ENCODE measurements at places on chromosomes 3 and 15.

- no peak for DNase-seq
These were observed 24.7 kb upstream of the KIF23 start for GRCh38 chr15:69389426-69389825.

GRCh38 chr15:77160562-77161478, 89.9 kb upstream of the TSPAN3 start:
- no peak for DNase-seq

- no peak for DNase-seq
These were observed 315.1 kb upstream of the CBLB start for GRCh38 chr3:106183762-106184391.

GRCh38 chr3:51706021-51706485, 815 bp upstream of the GRM2 start:
- no peak for DNase-seq

- peak; percentile 78 for DNase-seq
These were observed 12.0 kb upstream of the ATP1B3 start for GRCh38 chr3:141864281-141864970.

DNA sequence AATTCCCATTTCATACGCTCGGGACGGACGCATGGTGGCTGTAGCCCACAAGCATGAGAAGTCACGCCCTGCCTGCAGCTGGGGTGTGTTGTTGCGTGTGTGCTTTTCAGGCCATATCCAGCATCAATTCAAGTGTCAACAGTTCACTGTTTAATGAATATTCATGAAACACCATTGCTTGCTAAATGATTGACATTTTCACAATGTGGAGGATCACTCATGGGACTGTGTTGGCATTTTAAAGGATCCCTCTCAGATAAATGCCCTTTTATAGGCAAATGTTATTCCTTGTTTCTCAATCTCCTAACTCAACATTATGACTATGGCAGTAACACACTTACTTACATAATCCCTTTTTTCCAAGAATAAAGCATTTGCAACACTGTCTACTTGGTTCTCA, 511.3 kb downstream of the GABRG3 start:
- DNase-seq = no peak

DNA sequence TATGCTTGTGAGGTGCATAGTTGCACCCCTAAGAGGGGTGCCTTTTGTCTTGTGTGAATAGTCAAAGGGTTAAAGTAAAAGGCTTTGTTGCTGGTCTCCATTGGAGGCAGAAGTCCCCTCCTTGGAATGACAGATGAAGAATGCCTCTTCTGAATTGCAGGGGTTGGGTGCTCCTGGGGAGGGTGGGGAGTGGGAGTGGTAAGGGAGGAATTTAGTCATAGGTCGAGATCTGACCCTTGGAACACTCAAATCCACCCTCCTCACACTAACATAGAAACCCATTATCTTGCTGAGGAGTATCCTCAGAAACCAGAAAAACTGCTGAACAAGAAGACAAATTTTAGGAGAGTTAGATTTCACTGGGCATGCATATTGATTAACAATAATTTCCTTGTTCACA, 4.7 kb downstream of the CTXND1 start:
- DNase-seq = no peak

DNA sequence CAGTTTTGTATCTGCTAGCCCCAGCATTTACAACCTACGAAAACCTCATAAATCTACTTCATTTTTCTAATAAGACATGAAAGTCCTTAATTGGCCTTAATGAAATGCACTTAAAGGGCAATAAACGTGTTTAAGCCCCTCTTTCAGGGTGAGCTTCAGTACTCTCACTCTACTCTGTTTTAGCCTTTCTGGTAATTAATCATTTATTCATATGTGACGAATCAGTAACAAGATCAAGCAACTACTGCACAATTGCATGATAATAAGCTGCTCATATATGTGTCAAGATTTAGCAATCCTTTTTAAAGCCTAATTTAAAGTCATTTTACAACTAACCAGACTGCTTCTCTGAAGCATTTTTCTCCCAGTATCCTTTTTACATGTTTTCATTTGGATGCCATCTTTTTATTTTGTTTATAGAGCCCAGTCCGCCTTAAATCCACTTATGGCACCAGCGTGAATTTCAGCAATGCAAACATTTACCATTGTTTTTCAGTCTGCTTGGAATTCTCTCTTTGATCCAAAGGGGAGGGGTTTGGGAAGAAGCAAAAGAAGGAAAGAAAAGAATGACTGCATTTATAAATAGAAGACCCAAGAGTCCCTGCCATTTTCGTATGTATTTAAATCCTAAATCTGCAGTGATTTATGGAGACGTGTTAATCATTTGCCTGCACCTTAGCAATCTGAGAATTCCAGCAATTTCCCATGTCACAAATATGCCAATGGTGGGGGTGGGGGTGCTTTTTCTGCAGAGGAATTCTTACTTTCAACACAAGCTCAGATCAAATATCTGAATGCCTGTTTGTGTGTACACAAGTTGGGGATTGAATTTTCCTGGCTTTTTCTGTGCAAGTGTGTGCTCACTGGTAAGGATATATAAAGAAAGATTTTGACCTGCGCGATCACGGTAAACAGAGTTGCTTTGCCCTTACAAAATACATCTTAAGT, 230.8 kb upstream of the TBC1D5 start:
- DNase-seq = no peak

DNA sequence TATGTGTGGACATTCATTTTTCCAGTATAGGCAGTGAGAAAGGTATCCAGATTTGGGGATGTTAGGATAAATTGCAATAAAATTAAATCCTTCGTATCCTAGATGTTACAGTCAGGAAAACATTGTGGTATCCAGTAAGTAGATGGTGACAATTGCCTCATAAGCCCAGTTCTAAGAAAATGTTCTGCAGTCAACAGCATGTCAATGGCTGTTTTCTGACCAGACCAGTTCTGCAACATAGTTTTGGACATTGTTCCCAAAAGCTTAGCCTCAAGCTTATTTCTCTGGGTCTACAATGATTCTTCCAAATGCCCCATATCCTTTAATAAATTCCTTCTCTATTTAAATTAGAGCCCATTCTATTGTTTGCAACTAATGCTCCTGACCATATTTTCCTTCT, 480.7 kb downstream of the FHIT start:
- DNase-seq = no peak

GRCh38 chr3:29804044-29804443, 523.2 kb downstream of the RBMS3 start:
- DNase-seq = no peak

- no peak for DNase-seq
These were observed 5.3 kb downstream of the SEMA3G start for GRCh38 chr3:52439426-52440248.

DNA sequence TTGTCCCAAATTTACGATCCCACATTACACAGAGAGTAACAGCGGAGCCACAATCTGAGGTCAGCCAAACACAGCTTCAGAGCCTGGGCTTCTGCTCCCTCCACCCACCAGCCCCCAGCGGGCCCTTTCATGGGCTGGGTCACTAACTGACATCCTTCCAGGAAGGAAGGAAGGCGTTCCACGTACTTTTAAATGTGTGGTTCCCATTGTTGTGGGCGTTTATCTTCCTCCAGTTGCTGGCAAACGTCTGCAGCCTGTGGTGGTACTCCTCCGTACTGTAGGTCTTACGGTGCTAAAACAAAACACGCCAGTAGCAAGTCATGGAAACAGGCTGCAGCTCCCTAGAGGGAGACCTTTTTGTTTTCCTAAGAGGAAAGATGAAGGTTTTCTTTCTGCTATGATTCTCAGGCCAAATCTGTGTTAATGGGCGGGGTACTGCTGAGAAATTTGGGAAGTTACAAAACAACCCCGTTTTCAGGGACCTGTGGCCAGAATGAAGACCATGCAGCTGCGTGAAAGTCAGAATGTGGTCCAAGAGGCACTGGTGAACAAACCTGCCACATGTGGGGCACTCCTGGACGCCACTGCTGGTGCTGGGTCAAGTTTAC, 7.6 kb downstream of the CTSH start:
- DNase-seq = peak; percentile 84

DNA sequence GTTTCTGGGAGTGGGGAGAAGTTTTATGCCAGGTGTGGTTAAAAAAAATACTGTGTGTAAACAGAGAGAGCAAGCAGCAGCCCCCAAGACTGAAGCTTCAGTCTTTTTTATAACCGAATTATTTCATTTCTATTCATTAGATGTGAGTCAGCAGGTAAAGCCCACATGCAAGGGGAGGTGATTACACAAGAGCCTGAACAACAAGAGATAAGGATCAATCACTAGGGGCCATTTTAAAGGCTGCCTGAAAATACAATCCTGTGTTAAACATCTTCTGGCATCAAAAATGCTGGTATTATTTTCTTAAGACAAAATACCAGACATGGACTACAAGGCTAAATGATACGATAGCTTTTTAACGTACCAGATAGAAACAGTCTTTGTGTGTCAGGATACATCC, 217.3 kb downstream of the SUCLG2 start:
- no peak for DNase-seq

GRCh38 chr15:80950291-80951078, 39.1 kb downstream of the MESD start:
- DNase-seq = no peak

DNA sequence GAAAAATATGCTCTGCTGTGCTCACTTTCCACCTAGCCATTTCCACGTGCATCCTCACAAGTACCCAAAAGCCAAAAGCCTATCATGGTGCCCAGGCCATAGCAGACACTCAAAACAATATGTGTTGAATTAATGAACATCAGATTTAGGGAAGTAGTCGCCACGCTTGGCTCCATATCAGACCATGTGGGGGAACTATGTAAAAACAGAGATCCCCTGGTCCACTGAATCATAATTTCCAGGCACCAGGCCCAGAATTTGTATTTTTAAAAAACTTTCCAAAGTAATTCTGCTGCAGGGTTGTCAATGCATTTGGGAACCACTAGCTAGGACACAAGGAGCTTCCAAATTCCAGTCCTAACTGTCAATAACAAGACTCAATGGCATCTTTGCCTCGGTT, 77.3 kb downstream of the CNTN3 start:
- no peak for DNase-seq

DNA sequence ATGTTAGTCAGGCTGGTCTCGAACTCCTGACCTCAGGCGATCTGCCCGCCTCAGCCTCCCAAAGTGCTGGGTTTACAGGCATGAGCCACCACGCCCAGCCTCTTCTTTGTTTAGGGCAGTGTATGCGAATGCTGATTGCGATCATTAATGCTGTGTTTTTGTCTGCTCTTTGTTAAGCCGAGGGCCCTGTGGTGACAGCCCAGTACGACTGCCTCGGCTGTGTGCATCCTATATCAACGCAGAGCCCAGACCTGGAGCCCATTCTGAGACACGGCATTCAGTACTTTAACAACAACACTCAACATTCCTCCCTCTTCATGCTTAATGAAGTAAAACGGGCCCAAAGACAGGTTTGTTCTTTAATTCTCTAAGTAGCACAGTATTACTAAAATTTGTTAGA, 7.8 kb downstream of the KNG1 start:
- no peak for DNase-seq

GRCh38 chr15:69439623-69440022, 13.0 kb upstream of the RPLP1 start:
- DNase-seq = peak; percentile 12

GRCh38 chr3:176005564-176005963, 1146.4 kb downstream of the NAALADL2 start:
- no peak for DNase-seq

DNA sequence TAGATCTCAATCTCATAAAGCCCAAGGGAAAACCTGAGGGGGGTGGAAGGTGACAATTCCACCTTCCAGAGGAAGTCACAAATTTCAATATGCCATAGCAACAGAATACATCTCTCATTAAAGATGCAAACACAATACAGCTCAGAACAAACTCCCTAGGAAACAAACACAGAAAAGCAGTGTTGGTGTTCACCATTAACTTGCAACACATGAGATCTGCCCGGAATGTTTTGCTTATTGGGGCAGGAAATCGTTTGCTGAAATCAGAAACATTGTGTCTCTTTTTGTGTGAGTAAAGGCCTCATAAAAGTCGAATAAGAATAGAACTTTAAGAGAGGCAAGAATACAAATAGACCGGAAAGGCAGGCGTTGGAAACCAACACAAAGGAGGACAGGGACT, 5.8 kb upstream of the RYR3 start:
- no peak for DNase-seq

GRCh38 chr3:36444909-36445308, 64.6 kb downstream of the STAC start:
- DNase-seq = no peak

GRCh38 chr15:46701896-46702295, 1015.4 kb upstream of the SEMA6D start:
- DNase-seq = no peak

GRCh38 chr3:125186261-125186787, 26.2 kb downstream of the SLC12A8 start:
- DNase-seq = no peak

GRCh38 chr15:76342058-76342381, 5.4 kb downstream of the ISL2 start:
- DNase-seq = no peak

DNA sequence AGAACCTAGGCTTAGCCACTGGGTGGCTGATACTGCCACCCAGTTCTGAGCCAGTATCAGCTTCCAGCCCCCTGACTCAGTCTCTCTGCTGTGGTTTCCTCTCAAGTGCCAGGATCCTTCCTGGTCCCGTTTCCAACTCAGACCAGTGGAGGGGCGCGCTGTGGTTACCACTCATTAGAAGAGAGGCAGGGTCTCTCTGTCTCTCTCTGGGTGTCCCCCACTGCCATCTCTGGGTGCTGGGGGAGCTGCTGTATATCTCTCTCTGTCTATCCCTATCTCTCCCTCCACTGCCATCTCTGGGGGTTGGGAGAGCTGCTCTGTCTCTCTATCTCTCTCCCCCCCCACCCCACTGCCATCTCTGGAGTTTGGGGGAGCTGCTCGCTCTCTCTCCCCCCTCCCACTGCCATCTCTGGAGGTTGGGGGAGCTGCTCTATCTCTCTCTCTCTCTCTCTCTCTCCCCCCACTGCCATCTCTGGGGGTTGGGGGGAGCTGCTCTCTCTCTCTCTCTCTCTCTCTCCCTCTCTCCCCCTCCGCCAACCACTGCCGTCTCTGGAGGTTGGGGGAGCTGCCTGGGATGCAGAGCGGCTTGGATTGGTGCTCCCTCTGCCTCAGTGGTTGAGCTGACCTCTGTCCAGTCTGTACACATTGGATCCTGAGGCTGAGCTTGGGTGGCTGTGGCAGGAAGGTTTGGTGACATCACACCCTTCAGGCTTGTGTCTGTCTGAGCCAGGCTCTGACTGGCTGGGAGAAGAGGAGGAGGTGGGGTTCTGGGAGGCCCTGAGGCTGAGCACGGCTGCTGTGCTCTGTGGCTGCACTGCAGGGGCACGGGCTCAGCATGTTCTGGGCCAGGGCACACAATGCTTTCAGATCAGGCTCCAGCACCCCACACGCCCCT, 98.9 kb downstream of the APBA2 start:
- no peak for DNase-seq

DNA sequence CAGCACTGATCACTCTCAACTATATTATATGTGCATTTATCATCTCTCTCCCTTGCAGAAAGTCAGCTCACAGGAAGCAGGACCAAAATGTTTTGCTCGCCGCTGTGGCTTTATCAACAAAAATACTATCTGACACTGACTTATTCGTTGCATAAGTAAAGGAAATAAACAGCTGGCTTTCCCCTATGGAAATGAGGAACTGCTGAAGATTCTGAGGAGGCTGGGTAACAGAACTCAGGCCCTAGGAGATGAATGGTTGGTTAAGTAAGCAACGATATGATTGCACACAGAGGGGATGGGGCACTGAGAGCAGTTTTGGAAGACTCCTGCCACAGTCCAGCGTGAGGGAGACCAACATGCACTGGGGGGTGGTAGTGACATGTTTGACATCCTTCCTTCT, 181.1 kb downstream of the STT3B start:
- peak; percentile 67 for DNase-seq

- DNase-seq = no peak
These were observed 26.7 kb downstream of the KCNMB2 start for GRCh38 chr3:178562947-178563232.

GRCh38 chr3:140438736-140439470, 239.0 kb upstream of the TRIM42 start:
- DNase-seq = no peak
